HEK293T (cell line): ENCODE measurements at places on chromosomes 3 and 15.

DNA sequence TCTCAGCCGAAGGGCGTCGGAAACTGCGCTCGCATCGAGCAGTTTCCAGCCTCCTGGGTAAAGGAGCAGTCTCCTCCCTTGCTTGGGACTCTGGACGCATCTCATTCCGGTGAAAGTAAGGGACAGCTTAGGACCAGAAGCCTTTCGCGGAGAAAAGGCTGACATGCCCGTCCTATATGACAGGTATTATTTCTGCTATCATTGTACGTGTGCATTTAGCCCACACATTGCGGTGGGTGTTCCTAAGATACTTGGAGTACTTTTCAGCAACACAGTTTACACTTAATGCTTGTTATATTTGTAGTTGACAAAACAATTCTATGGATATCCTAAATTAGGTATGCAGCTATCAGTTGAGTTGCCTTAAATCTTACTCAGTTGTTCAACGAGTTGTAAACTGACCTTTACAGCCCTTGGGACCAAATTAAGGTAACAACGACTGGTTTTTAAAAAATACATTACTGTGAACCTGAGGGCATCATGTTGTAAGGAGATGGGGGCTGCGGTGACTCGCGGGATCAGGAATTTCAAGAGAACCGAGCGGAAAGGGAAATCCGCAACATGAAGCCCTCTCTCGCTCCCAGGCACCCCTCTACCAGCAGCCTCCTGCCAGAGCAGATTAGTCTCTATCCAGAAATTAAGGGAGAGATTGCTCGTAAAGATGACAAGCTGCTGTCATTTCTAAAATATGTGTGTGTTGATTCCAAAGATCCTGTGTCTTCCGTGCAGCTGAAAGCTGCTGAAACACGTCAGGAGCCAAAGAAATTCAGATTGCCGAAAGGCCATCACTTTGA, 632 bp upstream of the COPS2 start:
- peak; percentile 9 for DNase-seq

- DNase-seq: no peak
Measured at GRCh38 chr3:128253150-128253549, 99.9 kb downstream of the EEFSEC start.

- DNase-seq: peak; percentile 43
Measured at GRCh38 chr3:149487598-149488197, 13.2 kb downstream of the TM4SF4 start.

DNA sequence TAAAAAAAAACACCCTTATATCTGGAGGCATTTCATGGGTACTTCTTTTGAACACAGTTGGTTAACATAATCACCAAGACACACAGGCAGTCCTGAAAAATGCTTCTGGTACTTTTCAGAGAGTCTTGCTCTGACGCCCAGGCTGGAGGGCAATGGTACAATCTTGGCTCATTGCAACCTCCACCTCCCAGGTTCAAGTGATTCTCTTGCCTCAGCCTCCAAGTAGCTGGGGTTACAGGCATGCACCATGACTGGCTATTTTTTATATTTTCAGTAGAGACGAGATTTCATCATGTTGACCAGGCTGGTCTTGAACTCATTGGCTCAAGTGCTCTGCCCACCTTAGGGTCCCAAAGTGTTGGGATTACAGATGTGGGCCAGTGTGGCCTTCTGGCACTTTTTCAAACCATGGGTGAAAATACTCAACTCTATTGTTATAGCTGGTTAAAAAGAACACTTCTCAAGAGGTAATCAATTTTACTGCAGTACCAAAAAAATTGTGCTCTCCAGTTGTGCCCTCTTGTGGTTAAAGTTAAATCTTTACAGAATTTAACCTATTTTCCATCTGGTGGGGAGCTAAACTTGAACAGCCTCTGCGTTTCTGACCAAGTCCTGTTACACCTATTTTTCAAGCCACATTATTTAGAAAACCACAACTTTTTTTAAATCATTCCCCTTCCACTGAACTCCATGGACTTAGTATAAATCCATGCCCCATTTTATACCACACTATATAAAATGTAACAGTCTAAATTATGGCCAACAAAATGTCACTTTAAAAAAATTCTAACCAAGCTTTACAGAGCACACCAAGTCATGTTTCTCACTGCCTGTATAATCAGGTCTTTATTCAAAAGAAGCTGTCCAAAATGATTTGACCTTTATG, 1.2 kb upstream of the SNAPC5 start:
- no peak for DNase-seq

DNA sequence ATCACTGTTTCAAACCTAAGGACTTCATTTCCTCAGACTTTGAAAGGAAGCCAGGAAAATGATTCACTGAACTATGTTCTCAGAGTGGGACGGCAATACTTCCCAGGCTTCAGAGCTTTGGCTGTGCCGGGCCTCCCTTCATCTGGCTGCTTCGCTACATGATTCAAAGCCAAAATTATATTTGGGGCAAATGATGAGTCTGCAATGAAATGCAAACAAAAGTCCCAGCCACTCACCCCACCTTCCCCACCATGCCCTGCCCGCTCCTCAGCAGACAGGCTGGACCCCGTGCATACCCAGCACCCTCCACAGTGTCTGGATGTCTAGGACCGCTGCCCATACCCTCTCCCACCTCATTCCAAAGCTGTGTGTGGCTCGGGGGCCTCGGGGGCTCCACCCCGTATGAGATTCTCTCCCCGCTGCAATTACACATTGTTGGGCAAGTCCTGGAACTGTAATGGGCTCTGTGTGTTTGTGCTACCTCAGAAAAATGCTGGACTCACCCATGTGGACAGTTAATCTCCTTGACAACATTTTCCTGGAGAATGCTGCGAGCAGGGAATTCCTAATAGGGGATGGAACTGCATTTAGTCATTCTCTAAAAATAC, 32.2 kb downstream of the ATP10A start:
- DNase-seq: no peak

GRCh38 chr15:38242055-38242454, 10.6 kb upstream of the SPRED1 start:
- DNase-seq: no peak

DNA sequence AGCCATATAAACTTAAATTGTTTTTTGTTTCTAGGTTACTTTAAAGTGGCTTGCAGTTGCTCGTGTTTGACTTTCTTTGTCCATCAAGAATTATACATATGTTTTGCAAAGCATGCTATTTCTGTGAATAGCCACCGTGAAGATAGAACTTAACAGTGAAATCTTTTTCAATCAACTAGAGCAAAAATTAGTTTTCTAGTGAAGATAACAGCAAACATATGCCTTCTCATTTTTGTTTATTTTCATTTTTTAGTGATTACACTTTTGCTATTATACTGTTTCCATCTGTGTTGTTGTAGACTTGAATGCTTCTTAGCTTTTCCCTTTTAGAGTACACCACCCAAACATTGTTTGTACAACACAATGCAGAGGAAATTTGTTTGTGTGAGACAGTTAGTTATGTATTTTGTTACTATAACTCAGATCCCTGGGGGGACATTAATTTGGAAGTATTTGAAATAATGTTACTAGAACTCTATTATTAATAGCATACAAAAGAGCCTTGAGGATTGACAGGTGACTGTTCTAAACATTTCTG, 62.8 kb downstream of the CRYBG3 start:
- DNase-seq: no peak

GRCh38 chr3:72255791-72256559, 471.0 kb upstream of the PROK2 start:
- peak; percentile 25 for DNase-seq

DNA sequence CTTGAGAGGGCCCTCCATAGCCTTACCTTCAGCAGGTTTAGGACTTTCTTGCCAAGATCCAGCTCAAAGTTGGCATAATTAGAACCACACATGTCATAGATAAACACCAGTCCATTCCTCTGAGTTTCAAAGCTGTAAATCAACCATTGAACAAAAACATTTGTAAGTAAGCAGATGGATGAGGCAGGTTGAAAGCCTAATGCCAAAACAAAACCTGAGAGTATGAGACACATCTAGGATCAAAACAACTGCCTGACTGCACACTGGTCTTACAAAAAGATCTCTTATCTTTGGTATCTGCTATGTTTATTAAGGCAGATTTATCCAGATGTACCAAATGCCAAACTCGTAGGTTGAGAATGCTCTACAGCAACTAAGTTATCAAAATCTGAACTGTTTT, 61.9 kb downstream of the PTPN9 start:
- DNase-seq: no peak

GRCh38 chr3:133620066-133620784, 41.5 kb downstream of the TOPBP1 start:
- DNase-seq: no peak

DNA sequence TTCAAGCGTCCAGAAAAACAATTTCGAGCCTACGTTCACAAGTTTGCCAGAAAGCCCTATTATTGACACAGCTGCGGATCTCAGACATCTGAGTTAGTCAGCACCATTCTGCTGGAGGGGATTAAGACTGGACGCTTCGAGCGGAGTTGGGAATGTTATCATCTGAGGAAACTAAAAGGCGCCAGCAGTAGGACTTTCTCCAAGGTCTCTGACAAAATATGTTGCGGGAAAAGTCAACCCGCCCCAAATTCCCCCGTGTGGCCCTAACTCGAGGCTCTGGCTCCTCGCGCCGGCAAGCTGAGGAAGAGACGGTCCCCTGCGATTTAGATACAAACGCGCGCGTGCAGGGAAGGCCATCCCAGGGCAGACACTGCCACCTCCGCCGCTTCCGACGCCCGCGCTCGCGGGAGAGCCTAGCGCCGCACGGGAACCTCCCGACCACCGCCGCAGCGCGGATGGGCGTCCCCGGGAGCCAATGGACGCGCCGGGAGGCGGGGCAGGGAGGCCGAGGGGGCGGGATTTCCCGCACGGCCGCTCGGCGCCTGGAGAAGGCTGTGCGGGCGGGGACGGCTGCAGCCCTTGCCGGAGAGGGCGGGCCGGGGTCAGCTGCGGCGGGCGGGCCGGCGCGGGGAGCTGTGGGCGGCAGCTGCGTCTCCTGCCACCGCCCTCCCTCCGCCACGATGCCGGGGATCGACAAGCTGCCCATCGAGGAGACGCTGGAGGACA, at the start of gene APPL1:
Gene APPL1 (plus strand): TSS at position 526 of the 726 bp plus-strand sequence. CDS start 155 bp downstream, at position 681.
- peak; percentile 98 for DNase-seq

- DNase-seq: no peak
Measured at GRCh38 chr15:56759450-56759845, 26.1 kb upstream of the ZNF280D start.

DNA sequence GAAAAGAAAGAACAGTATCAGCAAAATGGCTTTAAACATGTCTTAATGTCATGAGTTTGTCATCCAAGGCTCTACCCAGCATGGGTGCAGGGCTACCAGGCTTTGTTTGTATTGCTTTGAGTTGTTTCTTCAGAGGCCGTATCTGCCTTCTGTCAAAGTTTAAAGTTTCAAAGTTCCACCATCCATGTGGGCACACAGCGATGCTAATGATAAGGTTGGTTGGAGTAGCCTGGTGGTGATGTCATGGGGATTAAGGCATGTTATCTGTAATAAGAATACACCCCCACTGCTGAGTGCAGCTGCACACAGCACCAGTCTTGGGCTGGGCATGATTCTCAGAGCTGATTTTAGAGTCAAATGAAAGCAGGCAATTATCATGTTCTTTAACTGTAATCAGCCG, 72.0 kb upstream of the LRTM1 start:
- no peak for DNase-seq

DNA sequence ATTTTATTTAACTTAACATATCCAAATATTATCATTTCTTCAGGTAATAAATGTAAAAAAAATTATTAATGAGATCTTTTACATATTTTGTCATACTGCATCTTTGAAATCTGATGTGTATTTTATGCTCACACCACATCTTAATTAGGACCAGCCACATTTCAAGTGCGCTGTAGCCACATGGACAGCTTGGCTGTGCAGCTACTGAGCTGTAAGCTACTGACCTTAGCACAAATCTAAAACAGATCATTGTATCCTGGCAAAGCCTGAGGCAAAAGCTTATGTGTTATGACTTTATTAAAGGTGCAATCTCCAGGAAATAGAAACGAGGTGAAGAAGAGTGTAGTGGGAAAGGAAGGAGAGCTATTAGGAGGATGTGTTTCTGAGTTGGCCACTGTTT, 126.7 kb upstream of the UBE2E2 start:
- no peak for DNase-seq

GRCh38 chr15:66786708-66787488, 84.9 kb downstream of the SMAD6 start:
- DNase-seq: no peak

DNA sequence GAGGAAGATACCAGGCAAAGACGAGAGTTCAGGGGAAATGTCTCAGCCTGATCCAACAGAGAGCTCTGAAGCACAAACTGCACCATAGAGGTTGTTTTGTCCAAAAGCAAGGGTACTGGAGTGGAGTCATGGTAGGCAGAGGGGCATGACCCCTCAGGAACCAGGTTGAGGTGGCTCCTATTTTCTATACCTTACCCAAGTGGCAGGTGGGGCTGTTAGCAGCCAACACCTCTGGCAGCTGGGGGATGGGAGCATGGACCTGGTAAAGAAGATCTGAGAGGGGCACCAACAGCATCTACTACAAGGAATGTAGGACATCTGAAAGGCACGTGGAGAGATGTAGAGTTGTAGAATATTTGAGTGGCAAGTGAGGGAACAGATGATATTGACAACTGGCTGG, 85.2 kb downstream of the GAP43 start:
- no peak for DNase-seq

- peak; percentile 56 for DNase-seq
Measured at GRCh38 chr3:196837819-196838420, 29.8 kb upstream of the SENP5 start.

DNA sequence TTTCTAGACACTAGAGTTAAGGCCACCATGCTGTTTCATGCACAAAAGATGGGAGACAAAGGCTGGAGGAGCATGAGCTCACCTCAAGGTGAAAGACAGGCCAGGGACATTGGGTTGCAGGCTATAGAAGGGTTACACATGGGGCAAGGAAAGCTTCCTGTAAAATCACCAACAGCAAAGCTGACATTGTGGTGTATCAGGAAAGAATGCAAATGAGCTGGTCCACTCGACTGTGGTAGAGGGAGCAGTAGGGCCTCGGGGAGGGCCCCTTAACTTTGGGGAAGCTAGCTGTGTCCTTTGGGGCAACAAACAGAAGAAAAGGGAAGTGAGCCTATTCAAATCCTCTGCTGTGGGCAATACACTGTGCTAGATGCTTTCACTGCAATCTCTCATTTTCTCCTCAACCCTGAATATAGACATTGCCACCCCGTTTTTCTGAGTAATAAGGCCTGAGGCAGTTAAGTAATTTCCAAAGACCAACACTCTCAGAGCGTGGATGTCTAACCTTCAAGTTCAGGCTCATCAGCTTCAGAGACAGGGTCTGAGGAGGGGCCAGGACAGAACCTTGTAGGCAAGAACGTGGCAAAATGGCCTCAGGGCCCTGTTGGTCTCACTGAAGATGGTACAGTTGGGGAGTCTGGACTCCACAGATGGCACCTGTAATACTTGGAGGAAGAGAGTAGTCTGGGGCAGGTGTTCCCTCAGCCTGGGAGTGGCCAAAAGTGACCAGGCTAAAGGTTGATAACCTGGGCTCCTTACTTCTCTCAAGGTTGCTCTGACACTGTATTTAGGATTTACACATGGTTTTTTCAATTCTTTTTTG, 24.1 kb downstream of the CX3CR1 start:
- DNase-seq: no peak

DNA sequence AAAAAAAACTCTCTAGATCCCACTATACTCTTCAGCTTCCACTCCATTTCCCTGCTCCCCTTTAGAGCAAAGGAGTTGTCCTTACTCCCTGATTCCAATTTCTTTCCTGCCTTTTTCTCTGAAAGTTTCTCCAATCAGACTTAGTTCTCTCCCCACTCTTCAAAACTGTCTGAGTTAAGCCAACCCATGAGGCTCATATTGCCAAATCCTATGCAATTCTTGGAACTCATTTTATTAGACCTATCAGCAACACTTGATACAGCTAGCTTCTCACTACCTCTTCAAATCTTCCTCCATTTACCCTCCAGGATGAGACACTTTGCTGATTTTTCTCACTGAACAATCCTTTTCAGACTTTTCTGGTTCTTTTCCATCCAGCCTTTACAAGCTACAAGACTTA, 233.1 kb downstream of the THRB start:
- DNase-seq: no peak

GRCh38 chr3:174098746-174099145, 701.2 kb downstream of the NLGN1 start:
- DNase-seq: no peak
